Ascending aorta (tissue), 2 donors: ENCODE measurements at places on chromosomes 4 and X. TPM values are rescaled to one million over a fixed set of nuclear protein-coding genes. Genes with fewer than 3 reads are reported as not detected.

DNA sequence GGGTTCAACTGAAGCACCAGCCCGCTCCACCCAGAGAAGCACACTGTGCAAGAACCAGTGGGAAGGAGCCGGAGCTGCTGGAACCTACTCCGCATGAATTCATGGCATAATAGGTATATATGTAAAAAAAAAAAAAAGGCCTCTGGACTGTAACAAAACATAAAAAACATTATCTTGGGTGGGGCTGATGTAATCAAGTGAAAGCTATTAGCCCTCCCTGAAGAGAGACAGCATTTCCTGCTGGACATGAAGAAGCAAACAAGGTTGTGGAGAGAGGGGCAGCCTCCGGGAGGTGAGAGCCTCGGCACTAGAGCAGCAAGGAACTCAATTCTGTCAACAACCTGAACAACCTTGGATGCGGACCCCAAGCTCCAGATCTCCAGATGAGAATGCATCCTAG lies 50.7 kb downstream of the PLAC1 start:
- DNase-seq = no peak

GRCh38 chr4:76024065-76024464 lies 768 bp upstream of the CXCL10 start:
- no peak for DNase-seq

Gene MMRN1
- 109 TPM for total RNA-seq

Gene EGFL6
- not detected for total RNA-seq

DNA sequence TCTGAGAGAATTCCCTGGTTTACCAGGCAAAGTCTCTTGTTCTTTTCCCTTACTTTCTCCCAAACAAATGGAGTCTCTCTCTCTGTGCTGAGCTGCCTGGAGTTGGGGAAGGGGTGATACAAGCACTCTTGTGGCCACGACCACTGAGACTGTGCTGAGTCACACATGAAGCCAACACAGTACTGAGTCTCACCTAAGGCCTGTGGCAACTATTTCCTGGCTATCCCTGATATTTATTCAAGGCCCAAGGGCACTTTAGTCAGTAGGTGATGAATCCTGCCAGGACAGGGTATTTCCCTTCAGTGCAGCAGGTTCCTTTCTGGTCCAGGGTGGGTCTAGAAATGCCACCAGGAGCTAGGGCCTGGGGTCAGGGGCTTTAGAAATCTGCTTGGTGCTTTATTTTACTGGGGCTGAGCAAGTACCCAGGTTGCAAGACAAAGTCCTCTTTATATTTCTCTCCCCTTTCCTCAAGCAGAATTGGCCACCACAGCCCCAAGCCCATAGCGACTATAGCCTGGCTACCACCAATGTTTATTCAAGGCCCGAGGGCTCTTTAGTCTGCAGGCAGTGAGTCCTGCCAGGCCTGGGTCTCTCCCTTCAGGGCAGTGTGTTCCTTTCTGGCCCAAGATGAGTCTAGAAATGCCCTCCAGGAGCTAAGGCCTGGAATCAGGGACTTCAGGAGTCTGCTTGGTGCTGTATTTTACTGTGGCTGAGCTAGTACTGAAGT lies 10.5 kb downstream of the ARL13A start:
- DNase-seq = no peak

Gene SHROOM4
- total RNA-seq = 25.3 TPM

Gene UGT2B10
- total RNA-seq = not detected

DNA sequence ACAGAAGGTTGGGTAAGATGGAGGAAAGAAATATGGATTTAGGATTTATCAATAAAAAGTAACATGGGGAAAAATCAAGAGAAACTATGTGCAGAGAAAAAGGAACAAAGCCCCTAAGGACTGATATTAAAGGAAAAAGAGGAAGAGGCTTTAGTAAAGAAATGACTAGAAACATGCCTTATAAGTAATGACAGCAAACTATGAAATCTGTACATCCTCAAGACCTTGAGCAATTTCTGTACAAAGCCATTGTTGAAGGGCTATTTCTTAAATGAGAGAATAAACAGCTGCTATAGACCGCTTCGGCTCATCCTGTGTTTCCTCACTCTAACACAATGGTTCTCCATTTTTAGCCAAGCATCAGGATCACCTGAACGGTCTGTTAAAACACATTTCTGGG lies 180.3 kb upstream of the ATOH1 start:
- no peak for DNase-seq

GRCh38 chr4:87624698-87625097 lies 16.4 kb downstream of the DSPP start:
- no peak for DNase-seq

DNA sequence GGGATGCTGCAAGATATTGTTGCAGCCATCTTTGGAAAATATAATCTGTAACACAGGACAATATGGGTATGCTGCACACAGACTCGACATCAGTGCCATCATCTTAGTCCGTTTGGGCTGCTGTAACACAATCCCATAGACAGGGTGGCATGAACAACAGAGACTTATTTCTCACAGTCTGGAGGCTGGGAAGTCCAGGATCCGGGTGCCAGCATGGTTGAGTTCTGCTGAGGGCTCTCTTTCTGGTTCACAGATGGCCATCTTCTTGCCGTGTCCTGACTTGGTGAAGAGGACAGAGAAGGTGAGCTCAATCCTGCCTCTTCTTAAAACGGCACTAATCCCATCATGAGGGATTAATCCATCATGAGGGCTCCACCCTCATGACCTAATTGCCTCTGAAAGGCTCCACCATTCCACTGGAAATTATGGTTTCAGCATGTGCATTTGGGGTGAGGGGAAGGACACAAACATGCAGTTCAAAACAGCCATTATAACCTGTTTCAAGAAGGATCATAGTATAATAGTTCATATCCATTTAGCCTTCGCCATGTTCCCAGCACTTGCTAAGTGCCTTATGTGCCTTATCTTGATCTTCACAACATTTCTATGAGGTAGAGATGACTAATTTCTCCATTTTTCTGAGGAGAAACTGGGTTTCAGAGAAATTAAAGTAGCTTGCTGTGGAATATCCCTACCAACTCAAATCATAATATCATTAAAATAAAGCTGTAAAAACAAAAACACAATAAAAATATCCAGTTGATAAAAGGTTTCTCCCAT lies 27.9 kb upstream of the SPP1 start:
- DNase-seq = no peak

DNA sequence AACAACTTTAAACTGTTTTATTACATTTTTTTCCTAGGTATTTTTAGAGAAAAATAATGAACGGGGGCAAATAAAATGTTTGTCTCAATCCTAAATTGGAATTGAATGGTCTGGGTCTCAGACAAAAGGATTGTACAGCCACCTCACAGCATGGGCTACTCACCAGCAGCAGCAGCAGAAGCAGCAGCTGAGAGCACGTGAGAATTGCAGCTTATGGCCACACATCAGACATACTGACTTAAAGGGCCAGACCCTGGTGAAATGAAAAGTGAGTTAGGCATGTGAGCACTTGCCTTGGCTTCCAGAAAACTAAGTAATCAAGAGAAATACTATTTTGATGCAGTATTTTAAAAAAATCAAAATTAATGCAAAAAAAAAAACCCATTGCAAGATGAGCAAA lies 56.6 kb downstream of the AASDH start:
- no peak for DNase-seq
